ENCODE measurements at places on chromosomes 12 and 14.

- DNase-seq = no peak
Observed at GRCh38 chr14:69675245-69675583, 63.8 kb downstream of the SUSD6 start.

DNA sequence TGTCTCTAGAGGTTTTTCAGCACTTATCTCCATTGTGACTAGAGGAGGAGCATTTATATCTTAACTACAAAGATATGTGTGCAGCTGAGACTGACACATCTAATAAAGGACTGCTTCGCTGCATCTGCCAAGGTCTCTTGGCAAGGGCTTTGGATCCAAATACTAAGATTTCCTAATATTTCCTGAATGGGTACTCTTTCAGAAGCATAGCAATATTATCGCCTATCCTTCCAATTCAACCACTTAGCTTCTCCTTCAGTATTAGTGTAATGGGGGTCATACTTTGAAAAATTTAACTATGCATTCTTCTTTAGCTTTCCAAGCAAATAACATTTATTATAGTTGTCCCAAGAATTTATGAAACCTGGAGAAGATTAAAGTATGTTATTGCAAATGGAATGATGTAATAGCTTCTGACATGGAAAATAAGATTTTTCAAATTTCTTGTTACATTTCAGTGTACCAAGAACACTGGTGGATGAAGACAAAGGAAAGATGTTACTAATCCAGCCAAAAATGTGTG lies 243.0 kb upstream of the PDE3A start:
- no peak for DNase-seq

DNA sequence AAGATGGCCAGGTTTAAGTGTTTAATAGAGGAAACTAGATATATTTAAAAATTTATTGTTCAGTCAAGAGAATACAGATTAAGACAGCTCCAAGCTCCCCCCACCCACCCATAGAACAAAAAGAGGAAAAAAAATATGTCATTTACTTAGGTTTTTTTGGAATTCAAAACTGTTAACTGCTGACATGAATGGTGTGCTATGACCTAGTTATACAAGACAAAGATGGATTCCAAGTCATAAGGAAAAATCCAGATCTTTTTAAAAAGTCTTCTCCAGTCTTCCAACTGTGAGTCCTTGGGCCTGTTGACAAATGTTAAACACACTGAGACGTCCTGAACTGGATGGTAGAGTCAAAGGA lies 1.3 kb upstream of the SETD1B start:
- no peak for DNase-seq

- DNase-seq = no peak
Observed at GRCh38 chr14:50922803-50923202, 21.5 kb downstream of the PYGL start.

DNA sequence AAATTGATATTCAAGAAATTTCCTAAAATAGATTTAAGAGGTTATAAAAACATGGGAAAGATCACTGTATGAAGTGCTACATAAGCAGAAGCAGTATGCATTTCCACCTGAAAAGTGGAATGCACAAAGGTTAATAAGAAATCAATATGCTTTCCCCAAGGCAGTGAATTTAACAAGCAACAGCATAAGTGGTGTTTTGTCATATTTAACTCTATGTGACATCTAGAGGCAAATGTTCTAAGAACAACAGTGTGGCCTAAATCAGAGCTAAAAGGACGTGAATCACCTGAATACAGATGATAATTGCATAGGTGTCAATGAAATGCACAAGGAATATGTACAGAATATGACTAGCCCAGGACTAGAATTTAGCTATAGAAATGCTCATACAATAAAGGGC lies 49.5 kb downstream of the SLC2A13 start:
- no peak for DNase-seq

DNA sequence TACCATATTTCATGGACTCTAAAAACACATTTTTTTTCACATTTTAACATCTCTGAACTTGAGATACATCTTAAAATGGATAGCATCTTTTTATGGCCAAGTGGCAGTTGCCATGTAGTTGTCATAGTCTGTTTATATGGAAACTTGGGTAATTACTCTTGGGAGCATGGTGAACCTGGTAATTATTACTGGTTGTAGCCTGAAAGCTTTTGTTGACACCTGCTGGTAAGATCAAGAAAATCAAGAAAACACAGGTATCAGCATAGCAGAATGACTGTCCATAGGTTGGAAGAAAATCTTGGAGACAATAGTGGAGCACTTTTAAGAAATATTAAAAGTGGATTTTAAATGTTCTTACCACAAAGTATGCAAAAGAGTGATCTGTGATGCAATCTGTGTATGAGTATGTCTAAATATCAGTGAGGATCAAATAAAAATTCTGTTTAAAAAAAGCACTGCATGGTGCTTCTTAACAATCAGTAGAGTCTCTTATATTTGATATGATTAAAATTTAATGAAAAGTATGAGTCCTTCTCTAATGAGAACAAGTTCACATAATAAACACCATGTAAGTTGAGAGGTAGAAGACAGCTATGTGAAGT lies 44.2 kb downstream of the TTC8 start:
- DNase-seq = peak; percentile 46

GRCh38 chr14:104437703-104438102 lies 141.9 kb upstream of the C14orf180 start:
- no peak for DNase-seq
